Cerebellum (tissue), 4 donors: ENCODE measurements at places on chromosomes 13 and 19.

DNA sequence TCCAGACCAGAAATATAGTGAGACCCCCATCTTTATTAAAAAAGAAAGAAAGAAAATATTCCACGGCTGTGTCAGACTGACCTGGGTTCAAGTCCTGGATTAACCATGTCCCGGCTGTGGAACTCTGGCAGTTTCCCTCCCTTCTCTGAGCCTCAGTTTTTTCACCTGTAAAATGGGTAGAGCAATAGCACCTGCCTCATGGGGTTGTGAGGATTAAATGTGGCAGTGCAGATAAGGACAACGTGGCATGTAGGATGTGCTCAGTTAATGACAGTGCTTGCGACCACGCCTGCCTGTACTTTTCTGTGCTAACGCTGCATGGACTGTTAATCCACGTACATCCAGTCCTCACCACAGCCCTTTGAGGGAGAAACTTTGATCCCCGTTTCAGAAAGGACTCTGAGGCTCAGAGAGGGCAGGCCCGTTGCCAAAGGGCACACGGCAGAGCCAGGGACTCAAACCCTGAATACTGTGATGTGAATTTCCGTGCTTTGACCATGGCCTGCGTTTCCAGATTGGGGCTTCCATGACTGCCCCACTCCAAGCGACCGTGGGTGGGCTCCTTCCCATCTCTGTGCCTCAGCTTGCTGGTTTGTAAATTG, 16.1 kb downstream of the SBK2 start:
- no peak for DNase-seq

DNA sequence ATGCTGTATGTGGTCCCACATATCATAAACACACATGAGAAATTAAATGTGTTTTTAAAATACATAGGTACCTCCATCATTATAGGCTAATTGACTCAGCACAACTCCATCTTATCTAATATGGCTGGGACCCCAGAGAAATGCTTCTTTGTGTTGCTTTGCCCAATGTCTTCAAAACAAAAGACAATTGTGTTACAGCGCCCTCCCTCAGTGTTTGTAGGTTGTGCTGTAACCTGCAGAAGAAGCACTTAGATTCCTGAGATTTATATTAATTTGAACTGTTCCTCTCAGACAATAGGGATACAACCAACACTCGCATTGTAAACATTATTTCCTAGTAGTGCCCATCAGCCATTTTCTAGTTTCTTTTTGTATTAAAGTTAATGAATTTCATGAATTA, 303.4 kb downstream of the MZT1 start:
- DNase-seq = no peak

DNA sequence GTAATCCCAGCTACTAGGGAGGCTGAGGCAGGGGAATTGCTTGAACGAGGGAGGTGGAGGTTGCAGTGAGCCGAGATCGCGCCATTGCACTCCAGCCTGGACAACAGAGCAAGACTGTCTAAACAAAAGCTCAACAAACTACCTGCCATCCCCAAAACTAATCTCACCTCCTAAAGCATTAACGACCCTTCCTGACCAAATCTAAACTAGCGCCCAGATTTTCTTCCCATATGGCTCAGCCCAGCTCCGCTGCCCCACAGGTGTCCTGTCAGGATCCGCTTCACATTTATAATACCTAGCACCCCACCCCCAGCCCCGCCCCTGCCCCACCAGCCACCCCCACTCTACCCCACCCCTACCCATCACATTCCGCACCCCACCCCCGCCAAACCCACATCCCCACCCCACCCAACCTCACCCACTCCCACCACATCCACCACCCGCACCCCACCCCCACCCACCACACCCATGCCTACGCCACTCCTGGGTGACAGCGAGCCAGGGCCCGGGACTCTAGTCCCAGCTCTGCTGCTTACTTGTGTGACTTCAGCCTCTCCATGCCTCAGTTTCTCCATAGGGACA, 599 bp downstream of the C19orf12 start:
- DNase-seq = peak; percentile 21

- no peak for DNase-seq
Measured at GRCh38 chr13:112446867-112447266, 70.7 kb downstream of the SPACA7 start.

DNA sequence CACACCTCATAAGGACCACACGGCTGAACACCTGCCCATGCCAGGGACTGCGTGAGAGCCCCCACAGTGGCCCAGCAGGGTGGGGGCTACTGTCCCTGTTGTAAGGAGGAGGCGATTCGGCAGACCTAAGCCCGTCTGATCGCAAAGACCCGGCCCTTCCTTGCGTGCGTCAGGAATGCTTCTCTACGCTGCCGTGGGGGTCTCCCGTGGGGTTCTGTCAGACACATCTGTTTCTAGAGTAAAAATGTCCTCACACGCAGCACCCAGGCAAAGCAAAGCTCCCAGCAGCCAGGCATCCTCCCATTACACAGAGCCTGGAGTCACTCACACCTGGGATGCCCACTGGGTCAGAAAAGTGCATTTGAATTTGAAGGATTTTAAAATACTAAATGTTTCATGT, 147.7 kb upstream of the SOX1 start:
- DNase-seq = no peak

DNA sequence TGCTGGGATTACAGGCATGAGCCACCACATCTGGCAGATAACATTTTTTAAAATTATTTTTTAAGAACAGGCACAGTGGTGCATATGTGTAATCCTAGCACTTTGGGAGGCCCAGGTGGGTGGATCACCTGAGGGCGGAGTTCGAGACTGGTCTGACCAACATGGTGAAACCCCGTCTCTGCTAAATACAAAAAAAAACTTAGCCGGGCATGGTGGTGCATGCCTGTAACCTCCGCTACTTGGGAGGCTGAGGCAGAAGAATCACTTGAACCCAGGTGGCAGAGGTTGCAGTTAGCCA, 631 bp upstream of the PALM3 start:
- DNase-seq = no peak

DNA sequence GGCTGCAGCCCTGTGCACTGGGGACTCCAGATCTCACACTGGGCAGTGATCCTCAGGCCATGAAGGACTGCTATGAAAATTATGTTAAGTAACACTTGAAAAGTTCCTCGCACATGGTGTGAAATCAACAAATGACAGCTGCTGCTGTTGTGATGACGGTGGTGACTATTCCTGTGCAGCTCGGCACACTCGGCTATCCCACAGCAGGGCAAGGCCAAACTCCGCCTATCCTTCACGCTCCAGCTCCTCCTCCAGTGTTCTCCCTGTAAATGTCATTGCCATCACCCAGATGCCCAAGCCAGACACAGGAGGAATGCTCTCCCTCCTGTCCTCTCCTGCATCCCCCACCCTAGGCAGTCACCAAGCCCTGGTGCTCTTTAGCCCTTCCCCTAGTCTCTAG, 31.3 kb downstream of the GRIK5 start:
- peak; percentile 34 for DNase-seq

GRCh38 chr19:33948651-33949335, 152.1 kb downstream of the KCTD15 start:
- no peak for DNase-seq

- DNase-seq = no peak
Measured at GRCh38 chr19:32809254-32809653, 60.3 kb downstream of the SLC7A9 start.

DNA sequence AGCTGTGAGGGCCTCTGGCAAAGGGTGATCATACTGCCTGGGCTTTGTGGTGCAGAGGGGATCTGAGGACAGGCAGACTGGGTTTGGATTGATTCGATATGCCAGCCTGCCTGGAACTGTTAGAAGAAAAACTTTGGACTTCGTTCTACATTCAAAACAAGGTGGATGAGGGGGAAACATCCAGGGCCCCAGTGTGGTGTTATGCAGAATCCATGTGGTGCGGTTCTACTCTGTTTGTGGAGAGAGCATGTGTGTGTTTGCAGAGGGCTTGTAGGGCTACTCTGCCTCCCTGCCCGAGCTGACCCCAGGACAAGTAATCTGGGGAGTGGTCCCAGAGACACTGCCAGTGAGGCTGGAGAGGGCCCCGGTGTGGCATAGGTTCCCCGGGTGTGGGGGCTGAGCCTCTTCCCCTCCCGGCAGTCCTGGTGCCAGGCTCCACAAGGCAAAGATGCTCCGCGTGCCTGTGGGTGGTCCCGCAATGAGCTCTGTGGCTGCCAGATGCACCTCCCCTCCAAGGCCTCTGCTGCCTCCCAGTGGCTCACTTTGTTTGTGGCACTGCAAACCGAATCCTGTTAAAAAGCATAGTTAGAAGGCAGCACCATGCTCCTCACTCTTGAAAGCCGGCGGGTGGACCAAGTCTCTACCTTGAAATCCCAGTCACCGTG, 22.3 kb upstream of the TFDP1 start:
- peak; percentile 89 for DNase-seq

DNA sequence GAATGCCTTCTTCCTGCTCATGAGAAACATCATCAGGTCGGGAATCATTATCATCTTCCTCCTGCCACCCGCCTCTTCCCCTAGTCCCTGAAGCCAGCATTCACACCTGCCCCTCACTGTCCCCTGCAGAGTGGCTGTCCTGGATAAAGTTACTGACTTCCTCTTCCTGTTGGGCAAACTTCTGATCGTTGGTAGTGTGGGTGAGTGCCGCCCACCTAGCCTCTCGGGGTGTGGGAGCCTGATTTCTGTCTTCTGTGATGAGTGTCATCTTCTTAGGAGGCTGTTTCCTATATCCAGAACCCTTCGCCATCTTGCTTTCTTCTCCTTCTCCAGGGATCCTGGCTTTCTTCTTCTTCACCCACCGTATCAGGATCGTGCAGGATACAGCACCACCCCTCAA, 12.5 kb downstream of the SLC44A2 start:
- no peak for DNase-seq

- DNase-seq = peak; percentile 37
Measured at GRCh38 chr13:39684531-39685137, 29.2 kb downstream of the COG6 start.

DNA sequence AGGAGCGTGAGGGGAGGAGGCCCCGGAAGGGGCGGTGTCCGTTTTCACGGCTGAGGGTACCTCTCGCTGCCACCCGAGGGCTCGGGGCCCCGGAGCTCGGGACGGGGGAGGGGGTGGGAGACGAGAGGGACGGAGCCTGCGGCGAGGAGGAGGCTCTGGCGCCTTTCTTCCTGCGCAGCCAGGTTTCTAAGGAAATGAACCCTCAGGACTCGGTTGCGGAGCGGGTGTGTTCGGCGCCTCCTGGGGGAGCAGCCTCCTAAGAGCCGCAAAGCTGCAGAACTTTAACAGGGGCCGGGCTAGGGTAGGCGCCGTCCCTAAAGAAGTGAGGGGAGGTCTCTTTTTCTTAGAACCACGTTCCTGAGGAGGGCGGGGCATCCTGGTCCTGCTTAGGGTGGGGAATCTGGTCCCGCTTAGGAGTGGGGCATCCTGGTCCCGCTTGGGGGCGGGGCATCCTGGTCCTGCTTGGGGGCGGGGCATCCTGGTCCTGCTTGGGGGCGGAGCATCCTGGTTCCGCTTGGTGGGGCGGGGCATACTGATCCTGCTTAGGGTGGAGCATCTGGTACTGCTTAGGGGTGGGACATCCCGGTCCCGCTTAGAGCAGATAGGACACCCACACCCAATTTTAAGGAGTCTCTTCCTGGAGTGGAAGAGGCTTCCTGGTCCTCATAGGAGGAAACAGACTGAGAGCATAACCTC, 6.2 kb downstream of the SYT5 start:
- peak; percentile 37 for DNase-seq

DNA sequence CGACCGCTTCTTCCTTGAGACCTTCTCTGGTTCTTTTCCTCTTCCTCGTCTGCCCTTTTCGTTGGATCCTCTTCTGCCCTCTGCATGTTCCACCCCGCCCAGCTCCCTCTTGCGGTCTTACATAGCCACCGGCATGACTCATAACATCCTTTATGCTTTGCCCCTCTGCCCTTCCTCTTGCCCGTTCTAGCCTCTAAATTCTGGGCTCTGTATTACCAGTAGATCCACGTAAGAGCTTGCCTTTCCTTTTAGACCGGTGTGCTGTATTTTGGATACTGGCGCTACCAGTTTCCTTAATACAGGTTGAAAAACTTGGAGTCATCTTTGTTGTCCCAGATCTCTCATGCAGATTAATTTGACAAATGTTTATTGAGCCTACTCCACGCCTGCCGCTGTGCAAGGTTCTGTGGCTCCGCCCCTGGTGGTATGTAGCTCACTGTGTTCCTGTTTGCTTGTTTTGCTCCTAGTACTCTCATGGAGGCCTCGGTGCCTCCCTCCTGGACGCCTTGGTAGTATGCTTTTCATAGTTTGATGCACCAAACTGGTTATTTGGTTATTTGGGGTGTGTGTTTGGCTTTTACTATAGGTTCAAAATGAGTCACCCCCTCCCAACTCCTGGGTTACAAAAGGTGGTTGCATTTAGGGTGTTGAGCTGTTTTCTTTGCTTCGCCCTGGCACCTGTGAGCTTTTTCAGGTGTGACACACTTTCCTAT, 1.7 kb downstream of the GTF3A start:
- peak; percentile 65 for DNase-seq

- DNase-seq = peak; percentile 40
Measured at GRCh38 chr19:38417544-38418506, 8.2 kb downstream of the RASGRP4 start.

DNA sequence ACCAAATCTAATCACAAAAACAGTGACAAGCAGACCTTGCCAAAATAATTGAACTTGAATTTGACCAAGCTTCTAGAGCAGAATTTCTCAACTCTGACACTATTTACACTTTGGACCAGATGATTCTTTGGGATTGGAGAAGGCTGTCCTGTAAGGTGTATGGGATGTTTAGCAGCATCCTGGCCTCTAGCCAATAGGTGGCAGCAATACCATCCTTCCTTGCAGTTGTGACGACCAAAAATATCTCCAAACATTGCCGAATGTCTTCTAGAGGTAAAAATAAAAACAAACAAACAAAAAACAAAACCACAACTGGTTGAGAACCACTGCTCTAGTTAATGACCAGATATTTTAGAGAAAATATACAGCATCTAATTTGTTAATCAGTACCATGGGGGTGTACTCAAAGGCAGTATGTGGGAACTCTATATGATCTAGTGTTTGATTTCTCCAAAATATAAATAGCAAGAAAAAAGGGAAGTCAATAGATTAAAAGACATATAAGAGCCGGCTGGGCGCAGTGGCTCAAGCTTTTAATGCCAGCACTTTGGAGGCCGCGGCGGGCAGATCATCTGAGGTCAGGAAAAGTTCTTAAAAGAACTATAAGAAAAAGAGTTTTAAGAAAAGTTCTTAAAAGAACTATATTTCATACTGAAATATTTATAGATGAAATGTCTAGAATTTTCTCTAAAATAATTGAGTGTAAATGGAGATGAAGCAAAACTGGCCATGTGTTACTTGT, 60.9 kb upstream of the ZNF527 start:
- DNase-seq = no peak

GRCh38 chr13:33106656-33107360, 90.6 kb downstream of the KL start:
- no peak for DNase-seq

- DNase-seq = no peak
Measured at GRCh38 chr13:113897161-113897560, 33.3 kb upstream of the GAS6 start.

DNA sequence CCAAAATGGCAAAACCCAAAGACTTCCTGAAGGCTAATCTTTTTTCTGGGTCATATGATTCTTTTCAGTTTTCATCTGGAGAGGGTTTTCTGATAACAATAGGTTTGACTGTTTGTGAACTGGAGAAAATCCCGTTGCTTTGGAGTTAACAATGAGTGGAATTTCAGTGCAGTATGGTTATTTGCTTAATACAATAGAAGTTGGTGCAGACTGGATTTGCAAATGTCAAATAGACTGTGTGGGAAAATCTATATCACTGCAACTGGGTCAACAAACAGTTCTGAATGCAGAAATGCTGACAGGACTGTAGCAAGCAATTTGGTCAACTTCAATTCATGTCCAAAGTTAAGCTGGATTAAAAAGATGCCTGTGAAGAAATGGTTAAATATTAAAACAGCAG, 267.5 kb upstream of the ARGLU1 start:
- DNase-seq = no peak
